ENCODE measurements at places on chromosomes 7 and 10.

DNA sequence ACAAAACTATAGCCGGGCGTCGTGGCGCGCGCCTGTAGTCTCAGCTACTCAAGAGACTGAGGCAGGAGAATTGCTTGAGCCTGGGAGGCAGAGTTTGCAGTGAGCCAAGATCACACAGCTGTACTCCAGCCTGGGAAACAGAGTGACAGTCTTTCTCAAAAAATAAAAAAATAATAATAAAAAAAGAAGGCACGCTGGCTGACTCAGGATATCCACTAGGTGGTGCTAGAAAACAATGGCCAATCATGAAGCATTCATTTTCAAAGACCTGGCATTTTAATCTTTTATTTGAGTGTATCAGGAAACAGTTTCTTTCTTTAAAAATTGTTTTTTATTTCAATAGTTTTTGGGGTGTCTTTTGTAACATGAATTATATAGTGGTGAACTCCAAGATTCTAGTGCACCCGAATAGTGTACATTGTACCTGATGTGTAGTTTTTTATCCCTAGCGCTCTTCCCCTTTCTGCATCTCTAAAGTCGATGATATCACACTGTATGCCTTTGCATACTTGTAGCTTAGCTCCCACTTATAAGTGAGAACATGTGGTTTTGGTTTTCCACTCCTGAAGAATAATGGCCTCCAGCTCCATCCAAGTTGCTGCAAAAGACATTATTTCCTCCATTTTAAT lies 88.6 kb downstream of the LYZL1 start:
- DNase-seq = no peak

GRCh38 chr7:100687751-100688300 lies 6.2 kb downstream of the GIGYF1 start:
- no peak for DNase-seq

- DNase-seq = no peak
Measured at GRCh38 chr10:70078329-70078728, 25.7 kb downstream of the MACROH2A2 start.

DNA sequence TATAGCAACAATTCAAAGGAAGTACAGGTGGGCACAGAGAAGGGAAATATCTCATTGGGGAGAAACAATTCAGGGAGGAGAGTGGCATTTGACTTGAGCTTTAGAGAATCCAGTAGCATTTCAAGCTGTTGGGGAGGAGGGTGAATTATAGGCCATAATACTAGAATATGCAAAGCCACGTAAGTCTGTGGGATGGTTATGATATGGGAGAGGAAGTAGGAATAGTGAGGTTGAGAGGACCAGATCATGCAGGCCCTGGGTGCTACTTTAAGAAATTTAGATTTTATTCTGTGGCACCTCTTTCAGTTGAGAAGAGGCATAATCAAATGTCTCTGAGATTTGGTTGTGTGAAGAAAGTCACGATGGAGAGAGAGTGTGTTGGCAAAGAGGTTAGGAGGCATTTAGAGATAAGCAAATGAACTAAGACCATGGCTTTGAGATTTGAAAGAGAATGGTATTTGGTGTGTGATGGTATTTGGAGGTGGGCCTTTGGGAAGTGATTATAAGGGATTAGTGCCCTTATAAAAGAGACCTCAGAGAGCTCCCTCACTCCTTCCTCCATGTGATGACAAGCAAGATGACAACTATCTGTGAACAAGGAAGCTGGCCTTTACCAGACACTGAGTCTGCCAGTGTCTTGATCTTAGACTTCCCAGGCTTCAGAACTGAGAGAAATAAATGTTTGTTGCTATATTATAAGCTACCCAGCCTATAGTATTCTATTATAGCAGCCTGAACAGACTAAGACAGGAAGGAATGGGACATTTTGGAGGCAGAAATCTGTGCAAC lies 15.1 kb downstream of the ADD3 start:
- no peak for DNase-seq

- peak; percentile 76 for DNase-seq
Measured at GRCh38 chr7:6026011-6026819, 5.0 kb upstream of the ANKRD61 start.

DNA sequence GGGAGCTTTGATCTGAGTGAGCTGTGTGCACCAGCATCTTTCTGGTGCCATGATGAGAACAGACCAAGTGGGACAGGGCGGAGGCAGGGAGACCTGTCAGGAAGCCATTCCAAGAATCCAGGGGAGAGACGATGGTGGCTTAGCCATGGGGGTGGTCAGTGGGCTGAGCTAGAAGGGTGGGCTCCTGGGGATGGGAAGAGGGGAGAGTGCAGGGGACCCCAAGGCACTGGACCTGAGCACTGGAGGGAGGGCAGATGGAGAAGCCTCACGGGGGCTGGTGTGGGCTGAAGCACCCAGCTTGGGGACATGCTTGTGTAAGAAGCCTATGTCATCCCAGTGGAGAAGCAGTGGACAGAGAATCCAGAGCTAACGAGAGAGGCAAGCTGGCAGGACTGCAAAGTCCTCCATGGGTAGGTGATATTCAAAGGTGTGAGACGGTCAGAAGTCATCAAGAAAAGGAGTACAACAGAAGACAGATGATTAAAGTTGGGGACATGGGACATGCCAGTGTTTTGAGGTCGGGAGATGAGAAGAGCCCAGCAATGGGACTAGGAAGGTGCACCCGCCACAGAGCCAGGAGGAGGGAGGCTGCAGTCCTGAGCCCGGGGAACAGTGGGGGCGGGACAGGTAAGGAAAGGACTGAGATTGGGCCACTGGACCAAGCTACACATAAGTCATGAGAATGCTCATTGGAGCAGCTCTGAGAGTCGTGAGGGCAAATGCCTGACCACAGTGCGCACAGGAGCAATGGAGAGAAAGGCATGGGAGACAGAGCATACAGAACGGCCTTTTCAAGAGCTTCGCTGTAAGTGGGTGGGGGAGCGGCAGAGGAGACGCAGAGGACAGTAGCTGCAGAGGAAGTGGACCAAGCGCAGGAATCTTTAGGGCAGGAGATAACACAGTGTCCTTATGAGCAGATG lies 72.0 kb downstream of the GRID1 start:
- no peak for DNase-seq

DNA sequence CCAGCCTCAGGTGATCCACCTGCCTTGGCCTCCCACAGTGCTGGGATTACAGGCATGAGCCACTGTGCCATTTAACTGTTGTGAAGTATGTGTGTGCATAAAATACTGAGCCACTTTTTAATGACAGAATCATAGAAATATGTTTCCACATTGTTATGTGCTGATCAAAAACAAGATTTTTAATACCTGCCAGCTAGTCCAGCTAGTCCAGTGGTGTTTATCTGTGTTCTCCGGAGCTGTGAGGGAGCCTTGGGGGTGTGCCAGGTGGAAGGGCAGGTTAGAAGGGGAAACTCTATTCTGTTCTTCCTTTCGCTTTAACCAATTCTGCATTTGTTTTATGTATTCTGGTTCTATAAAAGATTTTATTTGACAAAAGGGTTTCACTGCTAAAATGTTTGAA lies 7.0 kb downstream of the FAM221A start:
- DNase-seq = no peak

- DNase-seq = no peak
Measured at GRCh38 chr10:78865538-78865875, 203.3 kb upstream of the ZMIZ1 start.

- no peak for DNase-seq
Measured at GRCh38 chr10:115777646-115778045, 495.4 kb downstream of the GFRA1 start.

DNA sequence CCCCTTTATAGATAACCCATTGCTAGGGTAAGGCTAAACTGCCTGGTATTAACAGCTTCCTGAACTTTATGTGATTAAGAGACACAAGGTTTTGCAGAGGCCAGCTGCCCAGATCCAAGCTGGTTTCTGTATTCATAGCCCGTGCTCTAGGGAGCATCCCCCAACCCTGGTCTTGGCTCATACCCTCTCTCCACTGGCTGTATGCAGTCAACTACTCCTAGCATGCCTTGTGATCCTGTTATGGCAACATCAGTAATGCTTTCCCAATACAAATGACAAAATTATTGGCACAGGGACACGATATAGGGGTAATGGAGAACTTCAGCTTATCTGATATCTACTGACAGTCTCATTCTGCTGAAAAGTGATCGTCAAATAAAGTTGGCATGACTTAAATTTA lies 202.8 kb upstream of the MKLN1 start:
- DNase-seq = no peak

GRCh38 chr10:27710014-27710413 lies 35.6 kb downstream of the MKX start:
- no peak for DNase-seq

DNA sequence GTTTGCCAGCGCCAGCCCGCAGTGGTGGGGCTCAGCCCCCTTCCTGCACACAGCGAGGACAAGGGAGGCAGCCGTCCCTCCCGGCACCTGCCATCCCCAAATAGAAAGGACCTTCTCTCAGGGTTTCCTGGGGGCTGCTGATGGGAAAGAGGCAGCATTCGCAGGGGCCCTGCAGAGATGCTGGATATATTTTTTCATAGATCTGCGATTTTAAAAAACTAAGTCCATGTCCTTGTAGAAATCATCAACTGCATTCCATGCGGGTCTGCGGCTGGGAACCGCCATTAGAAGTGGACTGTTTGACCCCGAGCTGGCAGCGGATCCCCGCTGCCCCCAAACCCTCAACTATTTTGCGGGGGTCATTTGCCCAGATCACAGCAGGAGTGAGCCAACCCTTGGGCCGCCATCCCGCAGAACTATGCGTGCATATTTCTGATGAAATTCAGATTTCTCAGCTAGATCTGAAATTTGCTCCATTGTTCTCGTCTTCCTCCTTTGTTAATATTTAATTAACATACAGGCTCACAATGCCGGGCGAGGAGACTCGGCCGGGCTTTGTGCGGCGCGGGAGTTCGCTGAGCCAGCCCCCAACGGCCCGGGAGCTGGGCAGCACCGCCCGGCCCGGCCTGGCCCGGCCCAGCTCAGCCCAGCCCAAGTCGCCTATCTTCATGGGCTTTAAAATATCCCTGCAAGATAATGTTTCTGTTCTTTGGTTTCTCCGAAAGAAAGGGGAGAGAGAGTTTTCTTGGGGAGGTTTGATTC lies 2.0 kb downstream of the EN2 start:
- no peak for DNase-seq

- peak; percentile 57 for DNase-seq
Measured at GRCh38 chr7:26292768-26293560, 1.3 kb downstream of the SNX10 start.

GRCh38 chr7:13027321-13027720 lies 339.9 kb downstream of the ARL4A start:
- no peak for DNase-seq

- no peak for DNase-seq
Measured at GRCh38 chr7:68760556-68760955, 837.7 kb upstream of the AUTS2 start.

DNA sequence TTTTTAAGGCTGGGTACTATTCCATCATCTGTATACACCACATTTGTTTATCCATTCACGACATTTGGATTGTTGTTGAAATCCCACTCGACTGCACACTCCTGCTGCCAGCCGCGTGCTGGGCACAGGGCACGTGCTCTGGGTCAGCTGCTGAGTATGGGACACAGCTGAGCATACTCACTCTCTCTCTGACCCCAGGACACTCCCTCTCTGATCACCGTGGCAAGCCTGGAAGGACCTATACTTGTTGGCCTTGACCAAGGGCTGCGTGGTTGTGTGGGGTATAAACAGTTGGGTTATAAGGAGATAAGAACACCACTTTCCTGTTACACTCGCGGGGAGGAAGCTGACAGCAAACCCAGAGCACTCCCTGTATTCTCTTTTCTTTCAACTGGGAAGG lies 153.0 kb upstream of the RHEB start:
- DNase-seq = no peak

GRCh38 chr7:90850471-90850870 lies 254.3 kb downstream of the CDK14 start:
- DNase-seq = no peak

- peak; percentile 11 for DNase-seq
Measured at GRCh38 chr7:36161996-36162395, 8.9 kb downstream of the EEPD1 start.

All from ELF-1 (cell line).